Small intestine (tissue), 16 donors: ENCODE measurements at places on chromosomes 13 and 19.

DNA sequence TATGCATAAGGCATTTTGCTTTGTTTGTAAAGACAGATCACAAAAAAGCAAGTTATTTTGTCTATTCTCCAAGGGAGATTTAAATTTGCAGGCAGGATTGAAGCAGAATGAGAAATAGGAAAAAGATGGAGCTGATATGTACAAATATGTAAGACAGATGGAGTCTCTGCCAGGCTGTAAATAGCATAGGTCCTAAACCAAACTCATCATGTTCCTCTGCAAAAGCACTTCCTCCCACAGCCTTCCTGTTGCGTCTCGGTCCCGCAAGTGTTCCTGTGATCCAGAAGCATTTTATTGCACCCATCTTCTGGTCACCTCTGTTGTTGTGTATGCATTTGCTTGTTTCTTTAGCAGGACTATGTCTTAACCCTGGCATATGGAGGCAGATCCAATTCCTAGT, 95.7 kb upstream of the CLDN10 start:
- no peak for DNase-seq
- H3K4me1 ChIP-seq, result no peaks in the 10 kb centered on the region
- no peaks in the 10 kb centered on the region for H3K36me3 ChIP-seq
- no peak overlapping the region for H3K4me3 ChIP-seq
- H3K27me3 ChIP-seq, result no peaks in the 10 kb centered on the region

DNA sequence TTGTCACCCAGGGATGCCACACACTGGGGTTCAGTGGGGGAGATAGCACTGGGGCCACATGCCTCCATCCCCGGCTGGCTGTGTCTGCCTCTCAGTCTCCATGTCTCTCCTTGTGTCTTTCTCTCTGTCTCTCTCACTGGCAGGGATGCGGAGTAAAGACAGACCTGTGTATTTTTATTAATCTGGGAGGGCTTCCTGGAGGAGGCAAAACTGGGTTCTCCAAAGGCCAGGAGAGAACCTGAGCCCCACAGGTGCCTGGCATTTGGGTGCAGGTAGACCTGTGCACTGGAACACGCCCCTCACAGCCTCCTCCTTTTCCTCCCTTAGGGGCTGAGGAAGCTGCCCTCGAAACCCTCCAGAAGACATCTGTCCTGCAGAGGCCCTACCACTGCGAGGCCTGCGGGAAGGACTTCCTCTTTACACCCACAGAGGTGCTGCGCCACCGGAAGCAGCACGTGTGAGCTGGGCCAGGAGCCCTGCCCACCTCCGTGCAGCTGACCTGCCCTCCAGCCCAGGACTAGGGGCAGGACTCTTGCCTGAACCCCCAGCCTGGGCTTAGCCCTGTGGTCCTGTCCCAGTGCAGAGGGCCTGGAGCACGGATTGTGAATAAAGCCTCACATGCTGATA, 32.7 kb downstream of the DHX34 start:
- DNase-seq, result no peak
- no peak overlapping the region for H3K4me3 ChIP-seq
- H3K27me3 ChIP-seq, result no peaks in the 10 kb centered on the region
- no peak overlapping the region for H3K27ac ChIP-seq

- H3K27me3 ChIP-seq, result no peaks in the 10 kb centered on the region
- no peak for DNase-seq
- H3K4me3 ChIP-seq, result no peak overlapping the region
These were observed 497.2 kb downstream of the DIAPH3 start for GRCh38 chr13:59666504-59666903.

GRCh38 chr13:30871588-30872275, 34.3 kb upstream of the MEDAG start:
- H3K4me3 ChIP-seq, result no peak overlapping the region
- H3K4me1 ChIP-seq, result peaks cover 3% of the 10 kb centered on the region
- no peaks in the 10 kb centered on the region for H3K27me3 ChIP-seq
- H3K36me3 ChIP-seq, result no peaks in the 10 kb centered on the region
- DNase-seq, result no peak

- H3K27me3 ChIP-seq, result no peaks in the 10 kb centered on the region
- H3K36me3 ChIP-seq, result no peaks in the 10 kb centered on the region
- no peak overlapping the region for H3K4me3 ChIP-seq
- no peak overlapping the region for H3K27ac ChIP-seq
These were observed 5.9 kb downstream of the IGLON5 start for GRCh38 chr19:51317376-51317775.
